ENCODE measurements at places on chromosomes 13 and 19.

- no peak for DNase-seq
Measured at GRCh38 chr19:43489310-43489709, 15.2 kb downstream of the PHLDB3 start.

- peak; percentile 72 for DNase-seq
Measured at GRCh38 chr19:41792513-41793413, 3.6 kb upstream of the CEACAM3 start.

- no peak for DNase-seq
Measured at GRCh38 chr13:114069376-114070097, 62.9 kb downstream of the RASA3 start.

DNA sequence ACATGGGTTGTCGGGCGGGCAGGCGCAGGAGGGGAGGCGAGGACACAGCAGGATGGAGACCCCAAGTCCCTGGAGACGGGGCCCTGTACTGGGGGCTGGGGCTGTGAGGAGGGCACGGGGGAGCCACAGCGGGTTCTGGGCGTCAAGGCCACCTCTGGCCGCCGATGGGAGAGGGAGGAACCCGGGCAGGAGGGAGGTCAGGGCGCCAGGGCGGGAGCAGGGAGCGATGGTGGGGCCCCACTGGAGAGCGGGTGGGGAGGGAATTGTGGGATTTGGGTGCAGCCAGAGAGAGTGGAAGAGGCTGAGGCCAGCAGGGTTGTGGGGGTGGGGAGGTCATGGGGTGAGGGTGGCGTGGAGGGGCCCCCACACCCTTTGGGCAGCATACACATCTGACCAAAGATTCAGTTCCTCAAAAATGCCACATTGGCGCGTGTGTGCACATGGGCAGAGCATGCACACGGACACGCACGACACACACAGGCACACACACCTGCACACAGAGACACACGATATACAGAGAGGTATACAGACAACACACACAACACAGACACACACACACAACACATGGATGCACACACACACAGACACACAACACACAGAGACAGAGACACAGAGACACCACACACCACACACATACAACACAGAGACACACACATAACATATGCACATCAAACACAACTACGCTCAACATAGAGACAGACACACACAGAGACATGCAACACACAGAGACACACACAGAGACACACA lies 54.9 kb downstream of the AP1M1 start:
- DNase-seq, result peak; percentile 35

GRCh38 chr19:51714848-51715247 lies 8.9 kb downstream of the HAS1 start:
- no peak for DNase-seq

DNA sequence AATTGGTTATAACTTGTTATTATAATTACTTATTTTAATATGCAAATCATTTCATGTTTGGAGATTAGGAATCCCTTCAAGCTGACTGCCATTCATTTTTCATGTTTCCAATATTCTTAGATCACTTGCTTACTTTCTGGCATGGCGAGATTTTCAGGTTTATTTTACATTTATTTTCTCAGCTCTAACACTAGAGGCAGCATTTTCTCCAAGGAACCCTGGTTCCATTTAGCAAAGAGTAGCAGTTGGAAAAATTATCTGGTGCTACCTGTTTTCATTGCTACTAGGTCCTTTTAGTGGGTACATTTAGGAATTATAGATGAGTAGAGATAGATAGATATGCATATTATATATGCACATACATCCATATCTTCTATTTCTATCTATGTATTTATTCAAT lies 90.9 kb upstream of the TRPC4 start:
- no peak for DNase-seq

GRCh38 chr13:78998630-78999315 lies 339.8 kb upstream of the OBI1 start:
- DNase-seq, result no peak

DNA sequence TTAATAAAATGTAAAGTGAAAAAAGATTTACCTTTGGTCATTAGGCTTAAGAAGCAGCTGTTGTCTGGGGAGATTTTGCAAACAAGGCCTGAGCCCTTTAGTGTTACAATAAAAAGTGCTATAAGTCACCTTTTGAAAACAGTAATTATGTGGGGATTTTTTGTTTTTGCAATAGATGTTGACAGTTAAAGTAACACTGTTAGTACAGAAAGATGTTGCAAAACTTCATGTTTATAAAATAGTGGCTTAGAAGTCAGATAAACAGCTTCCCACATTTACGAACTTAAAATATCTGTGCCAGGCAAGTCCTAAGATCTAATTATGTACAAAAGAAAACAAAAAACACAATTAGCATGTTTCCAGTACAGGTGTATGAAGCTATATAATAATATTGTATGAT lies 138.0 kb upstream of the IRS2 start:
- no peak for DNase-seq

DNA sequence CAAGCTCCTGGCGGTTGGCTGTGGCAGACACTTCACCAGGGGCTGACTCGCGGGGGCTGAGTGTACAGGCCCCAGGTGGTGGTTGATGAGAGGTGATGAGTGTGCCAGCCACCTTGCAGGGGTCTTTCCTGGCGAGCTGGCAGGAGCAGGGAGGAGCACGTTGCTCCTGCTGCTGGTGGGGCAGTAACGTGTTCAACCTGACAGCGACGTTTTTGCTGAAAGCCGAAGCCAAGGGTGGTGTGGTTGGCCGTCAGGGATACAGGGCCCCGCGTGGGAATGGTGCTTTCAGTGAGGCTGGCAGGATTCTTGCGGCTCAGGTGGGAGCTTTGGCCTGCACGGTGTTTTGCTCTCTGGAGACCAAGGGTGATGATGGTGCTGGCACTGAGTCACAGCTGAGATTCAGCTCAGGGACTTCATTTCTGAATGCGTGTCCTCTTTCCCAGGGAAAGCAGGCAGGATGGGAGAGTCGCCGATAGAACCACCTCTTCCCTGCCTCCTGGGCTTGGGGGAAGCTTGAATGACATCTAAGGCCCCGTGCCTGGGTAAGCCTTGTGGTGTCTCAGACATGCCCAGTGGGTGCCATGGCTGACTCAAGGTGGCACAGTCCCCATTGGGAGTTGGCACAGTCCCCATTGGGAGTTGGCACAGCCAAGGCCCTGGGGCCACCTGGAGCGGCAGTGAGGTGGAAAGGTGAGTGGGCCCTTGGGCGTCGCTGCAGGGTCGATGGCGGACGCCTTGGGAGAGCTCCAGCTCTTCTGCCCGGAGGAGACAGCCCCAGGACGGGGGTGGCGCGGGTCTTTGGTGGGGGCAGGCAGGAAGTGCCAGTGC lies 8.8 kb downstream of the DAZAP1 start:
- no peak for DNase-seq

DNA sequence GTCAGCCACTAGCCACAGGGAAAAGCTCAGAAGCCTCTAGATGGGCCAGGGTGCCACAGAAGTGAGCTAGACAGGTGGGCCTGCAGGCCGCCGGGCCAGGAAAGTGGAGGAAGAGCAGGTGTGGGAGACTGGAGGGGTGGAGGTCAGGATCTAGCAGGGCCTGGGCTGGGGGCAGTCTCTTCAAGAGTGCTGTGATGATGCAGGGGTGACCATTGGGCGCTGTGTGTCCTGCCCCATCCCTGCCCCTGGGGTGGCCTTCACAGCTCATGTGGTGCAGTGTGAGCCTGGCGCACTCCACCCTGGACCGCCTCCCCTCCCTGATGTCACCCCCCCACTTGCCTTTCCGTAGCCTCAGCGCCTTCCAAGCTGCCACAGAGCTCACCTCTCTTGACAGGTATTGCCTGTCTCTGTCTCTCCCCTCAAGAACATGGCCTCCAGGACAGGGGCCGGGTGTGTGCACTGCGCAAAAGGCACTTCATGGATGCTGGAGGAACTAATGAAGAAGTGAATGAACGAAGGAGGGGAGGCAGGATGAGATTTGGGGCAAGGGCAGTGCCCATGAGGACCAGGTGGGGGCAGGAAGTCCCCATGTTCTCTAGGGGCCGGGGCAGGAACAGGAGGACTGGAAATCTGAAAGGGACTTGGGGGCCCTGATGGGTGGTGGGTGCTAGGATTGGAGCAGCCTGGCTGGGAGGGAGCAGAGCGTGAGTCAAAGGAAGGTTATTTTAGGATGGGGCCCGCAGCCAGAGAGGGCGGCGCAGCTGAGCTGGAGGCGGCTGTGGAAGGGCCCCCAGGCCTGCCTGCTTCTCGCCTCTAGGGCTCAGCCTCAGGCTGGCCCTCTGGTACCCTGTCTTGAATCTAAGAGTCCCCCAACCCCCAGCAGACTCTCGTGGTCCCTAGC lies 6.6 kb downstream of the SSBP4 start:
- peak; percentile 76 for DNase-seq

DNA sequence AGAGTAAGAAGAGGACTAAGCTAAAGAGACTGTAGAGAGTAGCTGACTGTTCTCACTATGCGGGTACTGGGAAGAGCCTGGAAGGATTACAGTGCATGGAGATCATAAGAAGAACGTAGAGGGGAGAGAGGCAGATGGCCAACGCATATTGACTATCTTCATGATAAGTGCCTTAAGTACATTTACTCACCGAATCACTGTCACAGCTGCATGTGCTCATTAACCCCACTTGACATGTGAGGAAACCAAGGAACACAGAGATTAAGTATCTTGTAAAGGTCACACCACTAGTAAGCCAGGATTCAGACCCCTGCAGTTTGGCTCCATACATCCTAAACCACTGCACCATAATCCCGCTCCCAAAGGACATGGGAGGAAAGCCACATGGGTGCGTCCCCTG lies 34.1 kb downstream of the SMAD9 start:
- DNase-seq, result no peak
